Islet precursor cell (in vitro differentiated cells): ENCODE measurements at places on chromosomes 11 and 22.

- DNase-seq: peak; percentile 72
Measured at GRCh38 chr11:47348859-47349258, 3.6 kb downstream of the MYBPC3 start.

DNA sequence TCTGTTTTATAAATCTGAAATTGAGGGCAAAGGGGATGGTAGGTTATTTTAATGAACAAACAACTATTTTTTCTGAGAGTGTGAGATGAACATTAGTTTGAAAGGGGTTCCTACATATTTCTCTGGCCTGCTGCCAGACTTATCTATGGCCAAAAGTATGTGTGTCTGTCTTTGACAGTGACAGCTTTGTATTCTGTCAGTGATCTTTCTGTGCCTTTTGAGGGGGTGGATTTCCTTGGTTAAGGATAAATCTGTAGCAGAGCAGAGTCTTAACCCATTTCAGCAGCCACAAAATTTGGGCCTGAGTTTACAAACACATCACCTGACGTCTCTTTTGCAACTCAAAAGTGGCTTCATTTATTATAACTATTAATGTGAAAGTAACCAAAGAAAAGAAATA lies 30.9 kb downstream of the ZFTA start:
- DNase-seq: no peak

DNA sequence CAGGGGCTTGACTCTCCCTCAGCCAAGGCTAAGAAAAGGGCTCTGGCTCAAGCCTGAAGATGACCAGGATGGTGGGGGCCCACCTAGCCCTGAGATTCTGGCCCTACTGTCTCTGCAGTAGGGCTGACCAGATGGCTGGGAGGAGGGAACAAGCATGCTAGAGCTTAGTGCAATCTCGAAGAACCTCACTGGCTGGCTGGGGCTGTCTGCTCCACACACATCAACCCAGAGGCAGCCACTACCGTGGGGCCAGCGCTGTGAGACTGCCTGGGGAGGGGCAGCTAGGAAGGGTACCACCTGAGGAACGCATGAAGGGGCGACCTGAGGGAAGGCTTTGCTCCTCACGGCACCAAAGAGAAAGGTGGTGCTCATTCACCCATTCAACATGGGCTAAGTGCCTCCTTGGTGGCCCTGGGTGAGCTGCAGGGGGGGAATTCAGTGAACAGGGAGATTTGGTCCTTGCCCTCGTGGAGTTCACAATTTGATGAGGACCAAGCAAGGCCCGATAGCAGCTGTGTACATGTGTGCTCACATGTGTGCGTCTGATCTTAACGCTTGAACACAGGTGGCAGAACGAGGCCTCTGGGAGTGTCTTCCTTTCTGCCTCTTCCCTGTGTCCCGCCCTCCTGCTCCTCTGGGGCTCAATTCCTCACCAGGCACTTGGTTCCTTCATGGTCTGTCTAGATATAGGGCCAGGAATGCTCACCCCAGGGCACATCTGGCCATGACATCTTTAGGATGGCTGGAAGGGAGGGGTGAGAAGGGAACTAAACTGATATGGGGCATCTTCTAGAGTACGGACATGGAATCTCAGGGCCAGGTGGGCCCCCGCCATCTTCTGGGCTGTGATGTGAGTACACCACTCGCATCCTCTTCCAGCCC lies 102.3 kb upstream of the PITPNB start:
- DNase-seq: no peak

- DNase-seq: no peak
Measured at GRCh38 chr22:49372111-49372529, 455.6 kb downstream of the BRD1 start.

DNA sequence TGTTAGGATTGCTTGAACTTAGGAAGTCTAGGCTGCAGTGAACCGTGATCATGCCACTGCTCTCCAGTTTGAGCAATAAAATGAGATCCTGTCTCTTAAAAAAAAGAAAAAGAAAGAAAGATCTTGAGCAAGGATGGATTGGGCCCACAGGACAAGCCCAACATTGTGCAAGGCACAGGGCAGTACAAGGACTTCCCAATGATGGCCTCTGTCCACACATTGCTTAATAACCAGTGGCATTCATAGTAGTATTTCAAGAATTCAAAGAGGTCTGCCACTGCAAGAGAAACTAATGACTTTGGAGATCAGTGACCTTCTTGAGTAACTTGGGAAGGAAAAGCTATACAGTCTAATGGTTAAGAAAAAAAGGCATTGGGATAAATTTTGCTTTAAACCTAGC lies 44.6 kb downstream of the SEZ6L start:
- no peak for DNase-seq

DNA sequence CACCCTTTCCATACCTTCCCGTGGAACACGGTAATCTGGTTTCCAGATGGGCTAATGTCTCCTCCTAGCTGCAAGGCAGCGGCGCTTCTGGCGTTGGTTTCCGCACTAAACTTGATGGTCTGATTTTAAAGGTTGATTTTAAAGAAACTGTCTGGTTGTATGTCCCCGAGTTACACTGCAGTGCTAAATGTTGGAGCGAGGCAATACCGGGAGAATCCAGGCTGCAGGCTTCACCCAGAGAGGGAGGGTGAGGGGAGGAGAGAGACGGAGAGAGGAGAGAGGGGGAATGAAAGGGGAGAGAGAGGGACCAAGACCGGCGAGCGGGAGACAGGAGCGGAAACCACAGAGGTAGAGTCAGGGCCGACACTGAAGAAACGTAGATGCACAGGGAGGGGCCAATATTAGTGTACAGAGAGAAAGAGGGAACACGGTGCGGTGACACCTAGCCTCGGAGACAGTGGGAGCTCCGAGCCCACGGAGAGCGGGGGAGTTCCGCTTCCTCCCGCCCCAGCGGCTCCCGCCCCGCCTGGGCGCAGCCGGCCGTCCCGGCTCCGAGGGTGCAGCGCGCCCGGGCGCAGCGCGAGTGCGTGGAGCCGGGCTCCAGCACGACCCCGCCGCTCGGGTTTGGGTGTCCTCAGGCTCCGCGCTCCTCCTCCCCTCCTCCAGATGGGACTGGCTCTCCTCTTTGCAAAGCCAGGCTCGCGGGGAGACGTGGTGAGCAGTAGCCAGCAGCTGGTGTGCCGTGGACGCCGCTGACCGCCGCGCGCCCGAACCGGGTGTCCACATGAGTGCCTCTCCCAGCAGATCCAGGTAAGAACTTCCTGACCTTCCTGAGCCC lies 71.9 kb upstream of the GRAMD1B start:
- peak; percentile 66 for DNase-seq

DNA sequence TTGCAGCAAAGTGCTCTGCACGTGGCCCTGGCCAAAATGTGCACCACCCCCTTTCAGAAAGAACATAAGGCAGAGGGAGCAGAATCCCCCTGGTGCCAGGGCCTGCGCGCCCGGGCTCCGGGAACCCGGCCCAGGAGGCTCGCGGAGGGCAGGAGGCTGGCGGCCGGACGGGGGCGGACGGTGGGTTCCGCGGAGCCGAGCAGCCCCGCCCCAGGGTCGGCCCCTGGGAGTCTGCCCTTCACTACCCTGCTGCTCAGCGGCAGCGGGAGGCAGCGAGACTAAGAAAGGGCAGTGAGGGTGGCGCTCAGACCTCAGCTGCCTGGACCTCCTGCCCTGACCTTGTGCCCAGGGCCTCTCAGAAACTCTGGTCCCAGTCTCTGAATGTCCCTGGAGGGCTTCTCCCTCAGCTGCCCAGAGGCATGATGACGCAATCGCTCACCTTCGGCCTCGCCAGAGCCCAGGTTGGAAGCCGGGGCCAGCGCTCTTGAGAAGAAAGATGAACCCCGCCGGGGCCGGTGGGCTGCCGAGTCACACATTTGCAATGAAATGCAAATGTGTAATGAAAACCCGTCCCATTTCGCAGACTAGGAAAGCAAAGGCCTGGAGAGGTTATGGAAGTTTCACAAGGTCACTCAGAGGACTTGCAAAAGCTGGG lies 1.1 kb upstream of the CLMP start:
- DNase-seq: peak; percentile 68

GRCh38 chr11:124896071-124896750 lies 1.5 kb downstream of the ROBO4 start:
- DNase-seq: peak; percentile 82

DNA sequence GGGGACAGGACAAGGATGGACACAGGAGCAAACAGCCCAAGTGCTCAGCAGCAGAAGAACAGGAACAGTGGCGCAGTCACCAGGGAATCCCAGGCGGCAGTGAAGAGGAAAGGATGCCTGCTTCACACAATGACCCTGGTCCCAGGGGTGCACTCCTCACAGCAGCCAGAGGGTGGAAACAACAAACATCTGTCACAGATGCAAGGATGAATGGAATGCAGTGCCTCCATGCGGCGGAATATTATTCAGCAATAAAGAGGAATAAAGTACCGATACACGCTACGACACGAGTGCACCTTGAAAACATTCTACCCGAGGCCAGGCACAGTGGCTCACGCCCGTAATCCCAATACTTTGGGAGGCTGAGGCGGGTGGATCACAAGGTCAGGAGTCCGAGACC lies 12.7 kb downstream of the CSNK1E start:
- DNase-seq: no peak

DNA sequence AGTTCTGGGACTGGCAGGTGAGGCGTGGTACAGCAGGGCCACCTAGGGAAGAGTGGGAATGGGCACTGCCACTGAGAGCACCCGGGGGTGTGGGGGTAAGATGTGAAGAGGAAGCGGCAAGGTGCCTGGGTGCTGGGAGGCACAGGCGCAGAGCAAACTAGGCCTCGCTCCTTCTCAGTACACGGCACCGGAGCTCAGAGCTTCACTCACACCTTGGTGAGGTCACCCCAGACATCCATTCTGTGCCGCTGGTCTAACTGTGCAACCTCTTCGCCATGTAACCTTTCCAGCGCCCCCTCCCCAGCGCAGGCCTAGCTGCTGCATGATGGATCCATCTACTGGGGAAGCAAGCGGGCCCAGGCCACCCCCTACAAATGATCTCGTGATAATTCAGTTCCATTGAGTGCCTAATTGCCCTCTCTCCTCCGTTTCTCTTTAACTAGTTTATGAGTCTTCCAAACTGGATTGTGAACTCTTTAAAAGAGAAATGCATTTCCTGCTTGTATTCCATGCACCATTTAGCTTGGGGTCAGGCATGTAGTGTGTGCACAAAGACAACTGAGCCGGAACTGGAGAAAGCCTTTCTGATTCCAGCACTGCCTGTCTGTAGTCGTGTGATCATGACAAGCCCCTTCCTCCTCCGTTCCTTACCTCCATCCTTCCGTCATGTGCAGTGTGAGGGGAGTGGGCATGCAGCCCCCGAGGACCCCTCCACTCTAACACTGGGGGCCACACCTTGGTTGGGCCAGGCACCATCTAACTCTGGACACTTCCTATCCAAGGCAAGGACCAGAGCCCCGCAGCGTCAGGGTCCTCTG lies 1475.2 kb downstream of the TBC1D22A start:
- no peak for DNase-seq
